DMS79 treated with DMSO at 0.1 percent for 48 hours (cell line): ENCODE measurements at places on chromosomes 6 and 20.

DNA sequence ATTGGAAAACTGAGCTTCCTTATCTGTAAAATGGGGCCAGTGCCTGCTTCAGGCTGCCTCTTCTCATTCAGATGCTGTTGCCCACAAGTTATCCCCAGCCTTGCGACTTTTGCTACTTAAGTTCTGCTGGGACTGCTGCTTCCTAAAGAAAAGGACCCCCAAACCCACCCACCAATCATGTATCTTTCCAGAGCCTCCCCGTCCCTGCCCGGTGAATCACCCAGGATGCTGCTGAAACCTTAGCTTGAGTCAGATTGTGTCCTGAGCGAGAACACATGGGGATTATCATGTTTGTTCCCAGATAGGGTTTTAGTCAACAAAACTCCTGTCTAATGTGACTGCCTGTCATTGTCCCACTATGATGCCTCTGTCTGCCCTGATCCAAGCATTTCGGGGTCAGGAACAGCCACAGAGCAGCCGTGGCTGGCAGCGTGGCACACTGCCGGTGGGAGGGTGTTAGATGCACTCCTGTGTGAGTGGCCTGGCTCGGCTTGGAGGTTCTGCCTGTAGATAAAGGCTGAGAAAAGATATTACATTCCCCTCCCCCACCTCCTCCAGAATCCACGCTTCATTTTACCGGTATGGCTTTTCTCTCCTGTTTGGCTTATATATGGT, 79.9 kb downstream of the TOX2 start:
- no peak for DNase-seq

GRCh38 chr6:112941613-112942012, 594.5 kb downstream of the RFPL4B start:
- DNase-seq, result no peak

- DNase-seq, result no peak
Measured at GRCh38 chr6:110351986-110352385, 6.2 kb downstream of the METTL24 start.

GRCh38 chr6:70099732-70100131, 203.2 kb downstream of the COL9A1 start:
- no peak for DNase-seq

DNA sequence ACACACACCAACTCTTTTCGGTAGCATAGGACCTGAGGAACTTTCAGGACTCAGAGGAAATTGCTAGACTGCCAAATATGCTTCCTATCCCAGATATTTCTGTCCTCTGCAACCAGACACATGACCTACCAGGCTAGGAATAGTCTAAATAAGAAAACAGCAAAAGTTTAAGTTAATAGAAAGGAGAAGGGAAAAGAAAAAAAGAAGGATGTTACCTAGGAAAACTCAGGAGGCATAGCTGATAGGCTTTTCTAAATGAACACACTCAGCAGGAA, 74.6 kb downstream of the MAP3K5 start:
- no peak for DNase-seq

- DNase-seq, result peak; percentile 71
Measured at GRCh38 chr6:31829633-31830283, 2.2 kb downstream of the HSPA1B start.

DNA sequence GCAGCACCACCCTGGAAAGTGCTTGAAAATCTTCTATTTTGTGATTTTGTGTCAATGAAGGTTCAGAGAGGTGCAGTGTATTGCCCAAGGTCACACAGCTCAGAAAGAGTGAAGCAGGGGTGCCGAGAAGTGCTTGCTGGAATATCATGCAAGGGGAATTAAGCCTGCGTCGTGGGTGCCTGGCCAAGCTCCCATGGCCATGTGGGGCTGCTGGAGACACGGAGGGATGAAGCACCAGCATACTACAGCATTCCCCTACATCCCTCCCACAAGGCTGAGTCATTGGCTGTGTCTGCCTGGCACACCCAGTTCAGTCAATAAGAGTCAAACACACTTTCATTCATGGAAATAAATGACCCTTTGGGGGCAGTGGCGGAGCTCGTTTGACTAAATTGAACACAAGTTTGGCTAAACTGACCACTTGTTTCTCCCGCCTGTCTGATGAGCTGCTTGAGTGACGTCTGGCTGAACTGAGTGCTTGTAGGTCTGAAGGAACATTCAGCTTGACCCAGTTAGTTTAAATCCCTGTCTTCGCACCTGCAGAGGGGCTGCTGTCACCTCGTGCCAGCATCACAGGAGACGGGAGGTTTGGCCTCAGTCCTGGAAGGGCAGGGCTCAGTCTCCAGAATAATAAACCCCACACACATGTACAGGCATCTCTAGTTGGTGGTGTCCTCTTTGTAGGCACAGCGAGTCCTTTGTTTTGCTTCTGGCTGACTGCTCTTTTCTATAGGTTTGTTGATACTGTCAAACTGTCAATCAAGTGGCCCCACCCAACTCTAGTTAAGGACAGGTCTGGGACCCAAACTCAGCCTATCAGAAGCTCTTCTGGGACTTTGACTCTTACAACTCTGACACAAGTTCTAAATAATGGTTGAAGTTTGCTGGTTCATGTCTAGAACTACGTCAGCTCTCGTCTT, 8.4 kb upstream of the TGM2 start:
- no peak for DNase-seq

DNA sequence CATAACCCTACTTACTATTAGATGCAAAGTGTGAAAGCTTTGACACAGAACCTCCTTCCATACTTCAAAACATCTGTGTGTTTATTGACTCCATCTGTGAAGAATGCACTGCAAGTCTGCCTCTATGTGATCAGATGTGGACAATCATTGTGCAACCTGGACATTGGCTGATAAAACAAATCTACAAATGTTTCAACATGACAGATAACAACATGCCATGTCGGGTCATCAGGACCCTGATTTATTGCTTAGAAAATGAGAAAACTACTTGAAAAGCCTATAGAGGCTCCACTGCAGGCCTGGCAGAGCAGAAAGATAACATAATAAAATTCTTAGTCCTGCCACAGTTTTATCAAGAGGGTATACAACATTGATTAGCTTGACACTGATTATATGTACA, 1286.4 kb downstream of the GRIK2 start:
- DNase-seq, result no peak

DNA sequence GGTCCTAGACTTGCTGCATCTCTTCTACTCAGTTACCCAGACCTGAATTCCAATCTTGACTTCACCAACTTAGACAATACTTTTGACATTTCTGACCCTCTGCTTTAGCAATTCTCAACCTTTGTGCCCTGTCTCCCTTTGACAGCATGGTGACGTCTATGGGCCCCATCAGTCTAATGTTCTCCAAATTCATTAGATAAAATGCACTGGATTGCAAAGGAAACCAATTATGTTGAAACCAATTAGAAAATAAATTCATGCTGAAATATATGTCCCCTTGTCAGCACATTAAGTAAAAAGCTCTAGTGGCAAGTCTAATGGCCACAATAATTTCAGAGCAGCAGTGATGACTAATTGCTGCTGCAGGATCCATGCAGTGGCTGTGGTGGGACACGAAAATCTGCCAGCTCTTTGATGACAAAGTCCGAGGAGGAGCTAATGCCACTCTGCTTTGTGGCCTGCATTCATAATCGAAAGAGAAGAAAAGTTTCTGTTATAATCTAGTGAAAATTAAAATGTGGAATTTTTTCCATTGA, 64.0 kb downstream of the BFSP1 start:
- no peak for DNase-seq

DNA sequence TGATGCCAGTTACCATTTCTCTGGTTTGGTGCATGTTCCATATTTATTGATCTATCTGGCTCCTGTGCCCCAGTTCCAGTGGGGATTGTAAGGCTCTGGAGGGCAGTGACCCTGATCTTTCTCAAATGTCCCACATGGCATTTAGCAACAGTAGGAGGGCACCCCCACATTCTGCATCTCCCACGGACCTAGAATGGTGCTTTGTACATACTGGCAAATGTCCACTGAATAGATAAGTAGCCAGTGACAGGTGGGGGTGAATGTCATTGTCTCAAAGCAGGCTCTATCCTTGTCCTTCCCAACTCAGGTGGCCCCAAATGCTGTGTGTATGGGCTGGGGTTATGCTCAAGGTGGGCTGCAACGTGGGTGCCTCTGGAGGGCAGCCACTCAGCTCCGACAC, 84.2 kb downstream of the TMEM242 start:
- no peak for DNase-seq

GRCh38 chr20:62799036-62799435, 2.8 kb downstream of the MRGBP start:
- no peak for DNase-seq

DNA sequence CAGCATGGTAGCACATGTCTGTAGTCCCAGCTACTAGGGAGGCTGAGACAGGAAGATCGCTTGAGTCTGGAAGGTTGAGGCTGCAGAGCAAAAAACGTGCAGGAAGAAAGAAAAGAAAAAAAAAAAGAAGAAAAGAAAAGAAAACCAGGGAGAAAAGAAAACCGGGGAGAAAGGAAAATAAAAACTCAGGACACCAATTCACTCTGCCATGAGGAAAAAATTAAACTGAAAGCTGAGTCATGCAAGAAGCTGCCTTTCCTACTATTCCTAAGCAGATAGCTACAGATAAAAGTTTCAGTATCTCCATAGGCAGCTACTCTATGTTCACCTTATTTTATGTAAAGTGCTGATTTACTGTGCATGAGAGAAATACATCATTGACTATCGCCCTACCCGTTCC, 10.5 kb downstream of the PTGIS start:
- DNase-seq, result no peak

- DNase-seq, result no peak
Measured at GRCh38 chr6:76774781-76775384, 688.4 kb downstream of the HTR1B start.

GRCh38 chr6:169779896-169780295, 28.5 kb downstream of the ERMARD start:
- no peak for DNase-seq

- no peak for DNase-seq
Measured at GRCh38 chr6:81890846-81891245, 138.4 kb upstream of the TENT5A start.

- DNase-seq, result no peak
Measured at GRCh38 chr6:7139835-7140470, 32.2 kb downstream of the RREB1 start.

GRCh38 chr6:124573953-124574352, 388.3 kb upstream of the RNF217 start:
- DNase-seq, result peak; percentile 82

DNA sequence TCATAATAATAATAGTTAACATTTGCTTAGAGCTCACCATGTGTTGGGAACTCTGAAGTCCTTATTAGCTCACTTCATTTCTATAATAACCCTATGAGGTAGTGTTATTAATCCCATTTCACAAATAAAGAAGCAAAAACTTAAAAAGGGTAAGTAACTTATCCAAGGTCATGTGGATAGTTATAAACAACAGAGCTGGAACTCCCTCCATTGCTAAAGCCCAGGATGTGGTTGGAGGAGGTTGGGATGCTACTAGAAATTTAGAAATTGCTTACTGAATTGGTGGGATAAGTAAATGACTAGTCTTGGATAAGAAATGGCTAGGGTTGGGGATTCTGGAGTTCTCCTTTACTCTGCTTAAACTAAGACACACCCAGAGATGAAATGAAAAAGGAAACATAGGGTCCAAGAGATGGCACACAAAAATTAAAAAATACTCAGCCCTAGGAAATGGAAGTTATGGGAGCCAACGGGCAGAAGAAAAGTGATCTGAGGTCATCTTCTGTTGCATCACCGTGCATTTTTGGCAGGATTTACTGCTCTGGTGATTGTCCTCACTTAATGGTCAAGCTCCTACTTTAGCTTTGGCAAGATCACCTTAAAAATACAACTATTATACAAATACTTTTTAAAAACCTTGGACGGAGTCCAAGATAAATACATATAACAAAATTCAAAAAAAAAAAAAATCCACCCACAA, 7.7 kb upstream of the CLIC5 start:
- DNase-seq, result no peak

DNA sequence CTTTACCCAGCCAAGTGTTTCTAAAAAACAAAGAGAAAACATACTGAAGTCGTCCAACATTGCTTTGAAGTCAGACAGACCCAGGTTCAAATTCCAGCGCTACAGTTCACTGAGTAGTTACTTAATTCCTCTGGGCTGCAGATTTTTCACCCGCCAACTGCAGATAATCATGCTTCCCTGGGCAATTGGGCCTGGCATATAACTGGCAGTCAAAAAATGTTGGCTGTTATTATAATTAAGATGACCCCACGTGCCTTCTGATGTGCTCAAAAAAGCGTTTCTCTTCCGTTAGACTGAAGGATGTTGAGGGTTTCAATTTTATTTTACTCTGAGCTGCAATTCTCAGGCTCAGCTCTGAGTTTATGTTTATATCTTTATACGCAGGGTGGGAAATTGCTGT, 156.1 kb upstream of the CITED2 start:
- no peak for DNase-seq

DNA sequence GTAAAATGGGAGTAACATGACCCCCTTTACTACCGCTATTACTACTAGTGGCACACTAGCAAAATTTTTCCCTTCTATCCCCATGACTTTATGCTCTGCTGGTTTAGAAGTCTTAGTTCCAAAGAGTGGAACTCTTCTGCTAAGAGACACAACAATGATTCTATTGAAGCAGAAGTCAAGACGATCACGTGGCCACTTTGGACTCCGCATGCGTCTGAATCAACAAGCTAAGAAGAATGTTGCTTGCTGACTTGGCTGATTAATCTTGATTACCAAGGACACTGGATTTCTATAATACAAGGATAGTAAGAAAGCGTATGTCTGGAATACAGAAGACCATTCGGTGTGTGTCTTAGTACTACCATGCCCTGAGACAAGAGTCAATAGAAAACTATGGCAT, 244.7 kb upstream of the BTBD3 start:
- no peak for DNase-seq

GRCh38 chr6:36609582-36609981, 15.4 kb downstream of the SRSF3 start:
- DNase-seq, result no peak
